ENCODE measurements at places on chromosomes 3 and 15.

- DNase-seq = no peak
These were observed 15.6 kb downstream of the NBEAL2 start for GRCh38 chr3:46994801-46995731.

GRCh38 chr3:106862067-106862466 is 515.2 kb upstream of the CCDC54 start:
- peak; percentile 27 for DNase-seq

GRCh38 chr15:45089712-45090373 is 24.1 kb downstream of the DUOX2 start:
- DNase-seq = no peak

DNA sequence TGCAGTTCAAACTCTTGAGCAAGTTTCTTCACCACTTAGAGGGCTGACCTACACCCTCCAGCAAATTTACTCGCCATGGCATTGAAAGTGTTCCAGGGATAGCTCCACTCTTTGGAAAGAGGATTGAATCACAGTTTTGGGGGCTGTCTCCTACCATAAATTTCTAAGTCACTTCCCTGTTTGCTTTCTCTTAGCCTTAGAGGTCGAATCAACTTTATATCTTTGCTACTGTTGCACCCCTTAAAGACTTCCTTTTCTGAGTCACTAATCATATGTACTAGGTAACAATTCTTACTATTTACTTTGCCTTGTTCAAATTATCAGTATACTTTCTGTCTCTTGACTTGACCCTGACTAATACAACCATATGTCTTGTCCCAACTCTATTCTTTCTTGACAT is 1151.8 kb upstream of the ALCAM start:
- no peak for DNase-seq

- no peak for DNase-seq
These were observed 154.3 kb downstream of the CHDH start for GRCh38 chr3:53691885-53692284.

- no peak for DNase-seq
These were observed 169.9 kb downstream of the AKAP13 start for GRCh38 chr15:85550283-85550682.

DNA sequence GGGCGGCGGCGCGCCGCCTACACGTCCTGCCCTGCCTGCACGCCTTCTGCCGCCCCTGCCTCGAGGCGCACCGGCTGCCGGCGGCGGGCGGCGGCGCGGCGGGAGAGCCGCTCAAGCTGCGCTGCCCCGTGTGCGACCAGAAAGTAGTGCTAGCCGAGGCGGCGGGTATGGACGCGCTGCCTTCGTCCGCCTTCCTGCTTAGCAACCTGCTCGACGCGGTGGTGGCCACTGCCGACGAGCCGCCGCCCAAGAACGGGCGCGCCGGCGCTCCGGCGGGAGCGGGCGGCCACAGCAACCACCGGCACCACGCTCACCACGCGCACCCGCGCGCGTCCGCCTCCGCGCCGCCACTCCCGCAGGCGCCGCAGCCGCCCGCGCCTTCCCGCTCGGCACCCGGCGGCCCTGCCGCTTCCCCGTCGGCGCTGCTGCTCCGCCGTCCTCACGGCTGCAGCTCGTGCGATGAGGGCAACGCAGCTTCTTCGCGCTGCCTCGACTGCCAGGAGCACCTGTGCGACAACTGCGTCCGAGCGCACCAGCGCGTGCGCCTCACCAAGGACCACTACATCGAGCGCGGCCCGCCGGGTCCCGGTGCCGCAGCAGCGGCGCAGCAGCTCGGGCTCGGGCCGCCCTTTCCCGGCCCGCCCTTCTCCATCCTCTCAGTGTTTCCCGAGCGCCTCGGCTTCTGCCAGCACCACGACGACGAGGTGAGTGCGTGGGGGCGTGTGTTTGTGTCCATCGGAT is 602 bp downstream of the TRIM71 start:
- no peak for DNase-seq

DNA sequence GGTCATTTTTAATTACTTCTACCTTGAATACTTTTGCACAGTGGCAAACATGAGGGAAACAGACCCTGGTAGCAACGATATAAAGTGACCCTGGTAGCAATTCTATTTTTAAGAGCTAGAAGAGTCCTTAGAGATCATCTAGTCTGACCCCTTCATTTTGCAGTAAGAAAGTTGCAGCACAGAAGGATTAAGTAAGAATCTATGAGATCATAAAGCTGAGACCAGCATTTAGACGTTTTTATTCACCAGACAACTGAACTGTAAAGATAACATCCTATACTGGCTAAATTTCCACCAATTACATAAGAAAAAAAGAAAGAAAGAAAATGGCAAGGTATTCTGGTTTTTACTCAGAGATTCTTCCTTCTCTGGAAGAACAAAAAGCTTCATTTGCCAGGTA is 49.9 kb downstream of the LRRFIP2 start:
- DNase-seq = no peak

- no peak for DNase-seq
These were observed 458.6 kb downstream of the GABRG3 start for GRCh38 chr15:27429577-27429976.

DNA sequence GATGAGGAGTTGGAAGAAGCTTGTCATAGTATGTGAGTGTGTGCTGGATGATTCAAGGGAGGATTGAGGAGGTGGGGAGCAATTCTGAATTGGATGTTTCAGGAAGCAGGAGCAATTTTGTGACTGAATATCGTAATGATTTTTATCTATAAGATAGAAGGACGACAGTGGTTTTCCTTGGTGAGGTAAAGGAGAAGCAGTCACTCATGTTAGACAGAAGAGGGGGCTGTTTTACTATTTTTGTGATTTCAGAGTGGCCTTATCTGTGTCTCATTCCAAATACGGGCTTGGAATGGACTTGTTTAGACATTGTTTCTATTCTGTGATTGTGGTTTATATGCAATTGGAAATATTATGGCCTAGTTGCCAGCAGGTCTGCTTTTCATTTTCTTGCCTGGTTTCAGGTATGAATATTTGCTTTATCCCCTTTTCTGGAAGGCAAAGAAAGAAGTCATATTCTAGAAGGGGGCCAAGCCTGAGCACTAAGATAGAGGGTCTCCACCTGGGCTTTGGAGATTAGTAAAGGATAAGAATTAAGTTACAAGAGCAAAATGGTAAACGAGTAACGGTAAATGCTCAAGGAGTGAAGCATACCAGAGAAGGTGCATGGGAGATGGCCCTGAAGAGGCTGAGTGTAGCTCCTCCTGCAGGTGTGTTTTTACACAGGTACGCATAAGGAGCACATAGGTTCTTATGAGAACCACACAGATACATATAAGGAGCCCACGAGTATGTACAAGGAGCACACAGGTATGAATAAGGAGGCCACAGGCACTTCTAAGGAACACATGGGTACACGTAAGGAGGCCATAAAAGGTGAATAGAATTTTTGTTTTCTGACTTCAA is 124.6 kb upstream of the KCNAB1 start:
- peak; percentile 20 for DNase-seq

DNA sequence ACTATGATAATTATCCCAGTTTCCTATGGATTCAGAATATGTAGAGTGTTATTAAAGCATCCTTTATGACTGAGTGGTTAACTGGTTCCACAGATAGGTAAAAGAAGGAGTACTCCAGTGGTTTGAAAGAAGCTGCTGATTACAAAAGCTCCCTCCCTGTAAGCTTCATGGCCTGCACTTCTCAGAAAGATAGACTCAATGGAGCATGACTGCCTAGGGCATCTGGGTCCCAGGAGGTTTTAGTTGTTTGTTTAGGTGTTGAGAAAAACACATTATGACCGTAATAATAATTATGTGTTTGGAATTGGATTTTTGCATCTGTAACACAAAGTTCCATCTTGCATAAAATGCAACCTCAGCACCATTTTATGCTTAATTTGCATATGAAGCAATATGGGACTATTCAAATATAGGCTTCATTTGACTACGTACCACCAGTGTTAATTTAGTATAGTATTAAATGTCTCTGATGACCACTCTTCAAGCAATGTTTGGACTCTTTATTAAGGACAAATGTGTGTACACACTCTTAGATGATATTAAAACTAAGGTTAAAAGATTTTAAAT is 121.1 kb downstream of the ROBO2 start:
- DNase-seq = no peak

- no peak for DNase-seq
These were observed 9.1 kb downstream of the ANPEP start for GRCh38 chr15:89805241-89806209.

- DNase-seq = no peak
These were observed 33.0 kb downstream of the BLM start for GRCh38 chr15:90750186-90750585.

- peak; percentile 71 for DNase-seq
These were observed 607 bp upstream of the IMP3 start for GRCh38 chr15:75640483-75641178.

- no peak for DNase-seq
These were observed 15.3 kb downstream of the FYCO1 start for GRCh38 chr3:45980229-45980813.

DNA sequence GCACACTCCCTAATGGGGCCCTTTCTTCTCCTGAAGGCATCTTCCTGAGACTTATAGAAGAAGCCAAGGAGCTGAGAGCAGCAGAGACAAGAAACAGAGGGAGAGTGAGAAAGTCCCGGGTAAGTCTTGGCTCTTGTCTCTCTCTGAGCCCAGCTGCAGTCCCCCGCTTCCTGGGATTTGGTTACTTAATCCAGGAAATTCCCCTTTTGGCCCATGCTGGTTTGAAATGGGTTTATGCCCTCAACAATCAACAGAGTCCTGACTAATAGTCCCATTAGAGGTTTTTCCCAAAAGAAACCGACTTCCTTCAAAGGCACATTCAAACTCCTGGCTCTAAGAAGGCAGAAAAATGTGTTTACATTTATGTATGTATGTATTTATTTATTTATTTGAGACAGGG is 22.0 kb downstream of the TMEM158 start:
- DNase-seq = peak; percentile 24

- DNase-seq = no peak
These were observed 42.2 kb downstream of the ILDR1 start for GRCh38 chr3:121979734-121980449.

DNA sequence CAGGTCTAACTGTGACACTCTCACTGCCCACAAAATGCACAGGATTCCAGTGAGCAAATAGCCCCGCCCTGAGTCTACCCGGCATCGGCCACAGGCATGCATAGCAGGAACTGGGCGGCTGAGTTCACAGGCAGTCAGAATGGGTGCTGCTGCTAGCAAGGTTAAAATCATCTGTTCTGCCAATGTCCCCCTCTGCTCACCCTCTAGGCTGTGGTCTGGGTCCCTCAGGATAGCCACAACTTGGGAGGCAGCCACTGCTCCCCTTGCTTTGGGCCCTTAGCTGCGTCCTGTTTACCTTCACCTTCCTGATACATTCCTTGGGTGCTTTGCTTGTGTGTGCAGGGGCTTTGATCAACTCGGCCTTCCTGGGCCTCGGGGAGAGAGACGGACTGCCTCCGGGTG is 232.9 kb upstream of the RGMA start:
- peak; percentile 28 for DNase-seq

DNA sequence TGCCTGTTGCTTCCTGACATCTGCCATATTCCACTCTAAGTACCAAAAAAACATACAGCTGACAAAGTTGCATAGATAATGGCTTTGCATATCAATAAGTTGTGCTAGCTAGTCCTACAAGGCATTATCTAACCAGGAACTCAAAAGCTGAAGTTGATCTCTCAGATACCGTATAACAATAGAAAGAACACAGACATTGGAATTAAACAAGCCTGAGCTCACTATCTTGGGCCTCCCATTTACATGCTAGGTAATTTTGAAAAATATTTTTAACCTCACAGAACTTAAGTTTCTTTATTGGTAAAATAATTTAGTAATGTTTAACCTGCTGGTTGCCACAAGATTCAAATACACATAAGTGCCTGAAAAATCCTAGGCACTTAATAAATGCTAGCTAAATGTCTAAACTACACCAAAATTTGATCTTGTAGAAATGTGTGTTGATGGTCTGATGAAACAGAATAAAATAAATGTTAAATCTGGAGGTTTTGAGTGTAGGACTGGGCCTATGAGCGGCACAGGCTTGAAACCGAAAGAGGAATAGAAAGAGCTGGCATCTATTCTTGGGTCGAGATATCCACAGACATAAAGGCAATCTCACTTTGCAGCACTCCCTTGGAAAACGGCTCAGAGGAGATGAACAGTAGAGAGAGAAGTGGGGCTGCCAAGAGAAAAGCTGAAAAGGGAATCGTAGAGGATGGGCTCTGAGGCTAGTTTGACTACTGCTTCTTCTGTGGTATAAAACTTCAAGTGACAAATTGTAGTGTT is 29.9 kb upstream of the TTC14 start:
- DNase-seq = no peak

- DNase-seq = no peak
These were observed 6.7 kb downstream of the CCDC9B start for GRCh38 chr15:40333922-40334492.

- no peak for DNase-seq
These were observed 694.6 kb downstream of the TUSC7 start for GRCh38 chr3:117404141-117404540.

- no peak for DNase-seq
These were observed 1.9 kb upstream of the MITF start for GRCh38 chr3:69737392-69737791.

- DNase-seq = no peak
These were observed 5.9 kb upstream of the CALML4 start for GRCh38 chr15:68210821-68211655.

DNA sequence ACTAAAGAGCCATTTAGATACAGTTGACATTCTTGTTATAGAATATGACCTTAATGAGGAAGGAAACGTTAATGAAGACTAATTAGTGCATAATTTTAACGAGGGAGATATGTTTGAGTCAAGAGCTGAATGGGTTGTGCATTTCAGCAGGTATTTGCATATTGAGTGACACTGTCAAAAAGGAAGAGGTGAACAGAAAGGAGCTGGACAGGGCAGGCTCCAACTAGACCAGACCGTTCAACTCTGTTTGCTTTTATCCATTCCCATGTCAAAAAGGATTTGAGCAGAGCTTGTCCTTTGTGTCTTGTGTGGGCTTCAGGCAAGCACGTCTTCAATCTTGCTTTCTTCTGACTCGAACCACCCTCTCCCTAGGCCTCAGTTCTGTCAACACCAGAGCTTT is 40.7 kb downstream of the B3GALNT1 start:
- DNase-seq = no peak

GRCh38 chr3:115713284-115713683 is 90.0 kb downstream of the GAP43 start:
- DNase-seq = no peak

DNA sequence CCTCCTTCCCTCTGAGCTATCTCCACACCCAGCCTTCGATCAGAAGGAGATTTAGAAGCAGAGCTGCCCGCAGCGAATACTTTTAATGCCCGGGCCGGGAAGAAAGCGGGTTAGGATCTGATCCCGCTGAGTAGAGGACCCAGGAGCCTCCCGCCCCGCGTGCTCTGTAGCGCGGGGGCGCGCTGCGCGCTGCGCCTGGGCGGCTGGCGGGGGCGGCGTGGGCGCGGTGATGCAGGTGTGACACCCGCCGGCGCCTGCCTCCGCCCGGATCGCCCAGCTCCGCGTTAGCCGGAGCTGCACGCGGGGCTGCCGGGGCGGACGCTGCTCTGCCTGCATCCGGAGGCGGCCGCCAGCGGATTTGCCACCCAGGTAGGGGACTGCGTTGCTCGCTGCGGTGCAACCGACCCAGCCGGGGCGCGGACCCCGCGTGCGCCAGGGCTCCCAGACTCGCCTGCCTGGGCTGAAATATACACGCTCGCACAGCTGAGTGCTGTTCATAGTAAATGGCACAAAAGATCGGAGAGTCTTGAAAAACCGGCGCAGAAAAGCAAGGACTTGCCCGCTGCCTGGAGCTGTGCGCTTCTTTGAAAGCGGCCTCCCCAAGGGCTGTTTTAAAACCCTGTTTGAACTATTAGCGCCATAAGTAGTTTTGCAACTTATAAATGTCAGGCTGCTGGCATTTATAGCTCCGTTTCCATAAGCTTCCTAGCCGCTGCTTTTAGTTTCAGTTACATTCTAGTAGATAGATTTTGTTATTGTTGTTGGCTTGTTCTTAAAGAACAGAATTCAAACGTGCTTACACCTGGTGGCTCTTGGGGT is at the start of gene SV2B:
TSS of gene SV2B (plus strand) at position 263 of the 819 bp plus-strand sequence. CDS start 126,007 bp downstream, outside the sequence.
- peak; percentile 7 for DNase-seq
